ENCODE measurements at places on chromosomes 5 and 9.

DNA sequence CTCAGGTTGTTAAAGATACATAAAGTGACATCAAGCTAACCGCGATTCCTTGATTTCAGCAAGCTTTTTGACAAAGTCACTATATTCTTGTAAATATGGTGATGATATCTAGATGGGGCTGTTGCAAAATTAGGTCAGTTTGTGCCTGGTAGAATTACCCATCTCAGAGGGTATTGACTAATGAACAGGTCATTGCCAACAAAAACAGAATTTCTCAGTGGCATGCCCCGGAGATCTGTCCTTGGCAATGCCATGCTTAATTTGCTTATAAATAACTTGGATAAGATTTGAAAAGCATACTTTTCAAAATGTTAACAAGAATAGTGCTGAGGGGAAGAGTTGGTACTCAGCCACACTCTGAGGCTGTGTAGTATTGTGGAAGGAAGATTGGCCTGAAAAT is 783.3 kb upstream of the SEMA6A start:
- no peak for DNase-seq

DNA sequence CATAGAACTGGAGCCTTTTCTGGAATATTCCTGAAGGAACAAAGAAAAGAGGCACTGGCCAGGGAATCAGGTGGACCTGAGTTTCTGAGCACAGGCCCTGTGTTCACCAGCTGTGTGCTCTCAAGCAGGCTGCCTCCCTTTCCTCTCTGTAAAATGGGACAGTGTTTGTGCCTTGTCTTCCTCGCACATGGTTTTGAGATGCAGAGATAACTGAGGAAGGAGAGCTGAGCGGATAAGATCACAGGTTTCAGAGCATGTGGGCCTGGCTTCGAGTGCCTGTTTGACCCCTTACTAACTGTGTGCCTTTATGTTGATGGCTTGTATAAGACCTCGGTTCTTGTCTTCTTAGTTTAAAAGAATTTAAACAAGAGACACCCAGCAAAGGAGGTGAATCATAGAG is 46.2 kb upstream of the HAND1 start:
- DNase-seq: no peak

- DNase-seq: no peak
Measured at GRCh38 chr5:72814104-72814503, 2.4 kb upstream of the TNPO1 start.

GRCh38 chr9:78592811-78593210 is 295.9 kb downstream of the PSAT1 start:
- no peak for DNase-seq

DNA sequence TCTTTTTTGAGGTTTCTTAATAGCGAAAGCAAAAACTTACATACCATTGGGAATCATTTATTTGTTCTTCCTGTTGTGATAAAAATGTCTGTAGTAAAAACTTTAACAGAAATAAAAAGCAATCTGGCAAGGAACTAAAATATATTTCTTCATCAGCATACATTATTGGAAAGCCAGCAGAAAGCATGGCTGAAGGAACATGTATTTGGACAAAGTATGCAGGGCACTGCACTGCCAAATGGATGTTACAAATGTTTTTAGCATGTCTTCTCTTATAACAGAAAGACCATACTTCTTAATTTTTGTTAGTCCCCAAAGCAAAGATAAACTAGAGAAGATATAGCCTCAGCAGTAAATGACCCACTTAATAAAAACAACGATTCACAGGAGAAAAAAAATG is 80.5 kb downstream of the SMIM15 start:
- DNase-seq: no peak

DNA sequence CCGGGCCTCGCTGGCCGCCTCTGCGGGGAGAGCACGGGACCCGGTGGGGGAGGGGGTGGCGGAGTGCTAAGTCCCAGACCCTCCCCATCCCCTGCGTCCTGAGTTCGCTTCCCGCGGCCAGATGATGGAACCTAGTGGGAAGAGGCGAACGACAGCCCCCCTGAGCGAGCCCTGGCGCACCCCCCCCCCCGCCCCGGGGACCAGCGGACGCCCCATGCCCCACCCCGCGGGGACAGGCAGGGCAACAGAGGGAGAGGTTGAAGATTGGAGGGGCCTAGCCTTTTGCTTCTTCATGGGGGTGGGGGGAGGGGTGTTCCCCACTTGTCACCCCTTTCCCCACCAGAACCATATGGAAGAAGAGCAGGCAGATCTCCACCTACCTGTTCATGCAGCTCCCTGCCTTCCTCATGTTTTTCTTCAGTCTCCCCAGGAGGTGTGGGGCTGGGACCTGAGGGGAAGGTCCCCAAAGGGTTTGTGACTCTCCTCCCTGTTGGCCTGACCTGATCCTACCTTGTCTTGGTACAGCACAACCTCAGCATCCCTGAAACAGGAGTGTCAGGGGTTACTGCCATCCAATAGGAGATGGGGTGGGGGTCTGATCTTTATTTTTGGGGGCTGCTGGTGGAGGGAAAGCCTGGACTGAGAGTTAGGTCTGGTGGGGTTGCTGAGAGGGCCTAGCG is 485 bp downstream of the FAM53C start:
- DNase-seq: no peak

DNA sequence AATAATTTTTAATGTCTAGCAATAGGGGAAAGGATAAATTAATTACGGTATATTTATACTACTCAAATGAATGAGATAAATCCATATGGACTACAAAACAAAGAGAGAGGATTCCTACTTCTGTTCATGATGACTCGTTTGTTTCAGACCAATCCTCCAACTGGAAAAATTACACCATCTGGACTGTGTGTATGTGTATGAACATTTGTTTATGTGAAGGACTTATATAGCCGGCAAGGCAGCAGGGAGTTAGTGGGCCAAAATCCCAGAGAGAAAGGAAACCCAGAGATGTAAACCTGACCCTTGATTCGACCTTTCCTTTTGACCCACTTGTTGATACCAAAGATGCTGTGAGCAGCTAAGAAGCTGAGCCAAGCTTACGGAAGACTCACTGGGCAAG is 20.1 kb downstream of the PDE6A start:
- no peak for DNase-seq

DNA sequence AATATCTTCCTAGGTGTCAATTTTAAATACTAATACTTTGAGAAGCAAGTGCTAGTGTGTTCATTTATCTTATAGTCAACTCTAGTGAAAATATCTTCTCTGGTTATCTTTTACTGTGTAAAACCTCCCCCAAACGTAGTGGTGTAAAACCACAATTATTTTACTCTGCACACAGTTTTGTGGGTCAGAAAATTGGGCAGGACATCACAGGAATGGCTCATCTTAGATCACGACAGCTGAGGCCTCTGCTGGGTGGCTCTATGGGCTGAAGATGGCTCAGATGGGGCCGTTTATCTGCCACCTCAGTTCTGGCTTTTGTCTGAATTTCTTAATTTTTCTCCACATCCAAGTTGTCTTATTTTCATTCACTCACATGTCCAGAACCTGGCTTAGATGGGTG is 457.2 kb upstream of the ACTBL2 start:
- no peak for DNase-seq

- DNase-seq: no peak
Measured at GRCh38 chr5:61180886-61181285, 18.6 kb upstream of the SMIM15 start.

- DNase-seq: no peak
Measured at GRCh38 chr5:133682451-133682850, 70.1 kb upstream of the FSTL4 start.

DNA sequence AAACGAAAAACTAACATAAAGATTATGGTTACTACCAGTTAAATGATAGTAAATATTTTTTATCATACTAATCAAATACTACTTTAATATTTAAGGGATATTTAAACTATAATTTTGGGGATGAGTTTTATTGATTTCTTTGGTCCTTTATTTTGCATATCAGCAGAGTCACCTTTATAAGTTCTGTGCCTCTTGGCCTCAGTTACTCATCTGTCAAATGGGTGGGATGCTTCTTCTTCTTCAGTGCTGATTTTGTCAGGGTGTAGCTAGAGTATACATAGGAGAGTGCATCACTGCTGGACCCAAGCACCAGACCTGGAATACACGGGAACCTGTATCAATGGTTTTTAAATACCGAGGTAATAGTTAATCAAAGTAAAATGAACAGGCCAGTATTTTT is 5.6 kb downstream of the ENTREP1 start:
- no peak for DNase-seq

DNA sequence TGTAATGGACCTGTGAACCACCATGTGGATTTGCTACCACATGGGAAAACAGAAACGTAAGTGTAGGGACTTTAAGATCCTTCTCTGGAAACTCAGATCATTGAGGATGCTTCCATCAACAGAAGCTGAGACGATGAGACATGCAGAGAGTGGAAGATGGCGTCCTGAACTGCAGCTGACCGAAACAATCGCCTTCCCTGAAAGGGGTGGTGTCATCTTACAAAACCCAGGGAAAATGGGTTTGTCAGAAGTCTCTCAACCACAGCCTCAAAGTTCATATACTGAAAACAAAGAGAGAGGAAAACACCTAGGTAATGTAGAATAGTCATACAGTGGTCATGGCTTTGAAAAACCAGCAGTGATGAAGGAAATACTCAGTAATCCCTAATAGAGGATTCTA is 6.6 kb upstream of the PTPN3 start:
- no peak for DNase-seq

DNA sequence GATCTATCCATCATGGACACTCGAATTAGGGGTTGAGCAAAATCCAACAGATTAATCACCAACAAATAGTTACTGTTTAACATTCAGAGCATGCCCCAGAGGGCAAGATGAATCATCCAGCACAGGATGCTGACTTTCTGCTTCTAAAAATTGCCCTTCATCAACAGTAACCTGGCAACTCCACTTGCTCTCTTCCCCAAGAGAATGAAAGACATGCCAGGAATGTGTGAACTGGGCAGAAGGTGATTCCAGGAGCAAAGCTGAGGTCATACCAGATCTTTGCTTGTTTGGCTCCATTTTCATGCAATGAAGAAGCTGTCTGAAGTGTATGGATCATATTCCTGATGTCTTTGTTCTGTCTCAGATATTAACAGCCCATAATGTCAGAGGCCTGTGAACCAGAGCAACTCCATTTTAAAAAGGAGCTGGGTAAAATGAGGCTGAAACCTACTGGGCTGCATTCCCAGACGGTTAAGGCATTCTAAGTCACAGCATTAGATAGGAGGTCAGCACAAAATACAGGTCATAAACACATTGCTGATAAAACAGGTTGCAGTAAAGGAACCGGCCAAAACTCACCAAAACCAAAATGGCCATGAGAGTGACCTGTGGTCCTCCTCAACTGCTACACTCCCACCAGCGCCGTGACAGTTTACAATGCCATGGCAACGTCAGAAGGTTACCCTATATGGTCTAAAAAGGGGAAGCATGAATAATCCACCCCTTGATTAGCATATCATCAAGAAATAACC is 2.5 kb upstream of the ZNF367 start:
- peak; percentile 19 for DNase-seq

DNA sequence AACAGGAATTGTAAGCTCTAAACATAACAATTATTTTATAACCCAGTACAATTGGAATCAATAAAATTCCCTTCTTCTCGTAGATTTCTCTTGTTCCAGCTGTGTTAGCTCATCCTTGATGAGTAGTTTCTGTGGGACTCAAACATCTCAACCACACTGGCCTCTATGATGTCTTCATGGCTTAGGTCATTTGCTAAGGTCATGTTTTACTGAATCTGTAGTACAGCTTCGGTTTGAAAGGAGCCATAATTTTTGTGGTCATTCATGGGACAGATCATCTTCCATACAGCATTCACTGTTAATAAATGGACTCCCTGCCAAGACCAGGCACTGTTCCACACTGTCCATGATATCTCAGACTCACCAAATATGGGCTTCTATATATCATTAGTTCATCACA is 369.0 kb upstream of the RFX3 start:
- DNase-seq: no peak

DNA sequence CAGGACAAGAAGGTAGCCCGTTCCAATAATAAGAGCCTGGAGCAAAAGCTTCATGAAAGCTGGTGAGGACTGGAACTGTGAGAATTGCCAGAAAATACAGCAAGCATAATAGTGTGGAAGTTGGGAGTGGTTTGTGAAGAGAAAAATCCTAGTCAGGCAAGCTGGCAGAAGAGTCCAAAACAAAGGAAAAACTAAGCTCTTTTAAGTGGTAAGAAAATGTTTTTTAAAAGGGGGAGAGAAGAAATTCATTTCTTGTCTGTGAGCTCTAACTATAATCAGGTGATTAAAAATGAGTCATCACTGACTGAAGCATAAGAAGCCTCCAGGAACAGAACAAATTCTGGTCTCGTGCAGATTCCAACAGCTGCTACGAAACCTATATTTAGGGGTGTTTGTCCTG is 102.6 kb downstream of the CAAP1 start:
- no peak for DNase-seq

DNA sequence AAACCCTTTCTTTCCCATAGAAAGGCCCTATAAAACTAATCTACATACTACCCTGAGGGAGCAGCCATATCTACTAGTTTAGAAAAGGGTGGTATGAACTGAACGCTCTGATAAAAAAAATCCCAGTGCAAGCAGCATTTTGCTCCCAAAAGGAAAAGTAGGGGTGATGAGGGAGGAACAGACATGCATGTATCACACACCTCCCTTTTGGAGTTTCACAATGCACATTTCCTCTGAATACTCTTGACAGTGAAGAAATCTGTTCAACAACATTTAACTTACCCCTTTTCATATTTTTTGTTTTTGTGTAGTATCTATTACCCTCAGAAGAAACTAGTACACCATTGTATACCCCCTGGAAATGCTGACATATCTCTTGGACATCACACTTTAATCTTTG is 411.4 kb downstream of the MAT2B start:
- no peak for DNase-seq

GRCh38 chr5:135650081-135650480 is 71.3 kb upstream of the CXCL14 start:
- no peak for DNase-seq

DNA sequence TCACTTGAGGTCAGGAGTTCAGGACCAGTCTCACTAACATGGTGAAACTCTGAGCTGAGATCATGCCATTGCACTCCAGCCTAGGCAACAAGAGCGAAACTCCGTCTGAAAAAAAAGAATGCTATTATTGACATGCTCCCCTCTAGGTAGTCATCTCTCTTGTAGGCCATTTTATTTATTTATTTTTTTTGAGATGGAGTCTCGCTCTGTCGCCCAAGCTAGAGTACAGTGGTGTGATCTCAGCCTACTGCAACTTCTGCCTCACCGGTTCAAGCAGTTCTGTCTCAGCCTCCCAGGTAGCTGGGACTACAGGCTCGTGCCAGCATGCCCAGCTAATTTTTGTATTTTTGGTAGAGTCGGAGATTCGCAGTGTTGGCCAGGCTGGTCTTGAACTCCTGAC is 20.6 kb upstream of the NIM1K start:
- DNase-seq: no peak

DNA sequence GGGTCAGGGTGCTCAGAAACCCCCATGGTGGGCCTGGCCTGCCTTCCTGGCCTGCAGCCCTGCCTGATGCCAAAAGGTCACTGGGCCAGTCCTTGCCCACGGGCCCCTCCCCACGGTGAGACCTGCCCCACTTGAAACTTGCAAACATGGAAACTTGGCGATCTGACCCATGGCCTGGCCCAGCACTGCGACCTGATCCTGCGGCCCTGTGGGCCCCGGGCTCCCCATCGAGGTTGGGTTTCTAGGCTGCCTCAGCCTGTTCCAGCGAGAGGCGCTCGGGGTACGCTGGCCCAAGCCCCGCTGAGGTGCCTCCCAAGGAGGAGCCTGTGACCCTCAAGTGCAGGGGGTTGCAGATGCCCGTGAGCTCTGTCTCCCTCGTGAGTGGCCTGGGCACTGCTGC is 37.5 kb upstream of the SLC6A19 start:
- DNase-seq: no peak

Measured in HL-60 (cell line).